GM12878 (cell line): ENCODE measurements at places on chromosomes 6 and 20. TPM values are rescaled to one million over a fixed set of nuclear protein-coding genes. Genes with fewer than 3 reads are reported as not detected.

- DNase-seq: no peak
Observed at GRCh38 chr6:3358413-3359100, 98.3 kb downstream of the SLC22A23 start.

The SLC22A16 gene
- total RNA-seq: not detected in 2 replicates

The HCK gene
- 20.1 and 21.0 TPM in 2 replicates for total RNA-seq

The PAX1 gene
- not detected in 2 replicates for total RNA-seq

DNA sequence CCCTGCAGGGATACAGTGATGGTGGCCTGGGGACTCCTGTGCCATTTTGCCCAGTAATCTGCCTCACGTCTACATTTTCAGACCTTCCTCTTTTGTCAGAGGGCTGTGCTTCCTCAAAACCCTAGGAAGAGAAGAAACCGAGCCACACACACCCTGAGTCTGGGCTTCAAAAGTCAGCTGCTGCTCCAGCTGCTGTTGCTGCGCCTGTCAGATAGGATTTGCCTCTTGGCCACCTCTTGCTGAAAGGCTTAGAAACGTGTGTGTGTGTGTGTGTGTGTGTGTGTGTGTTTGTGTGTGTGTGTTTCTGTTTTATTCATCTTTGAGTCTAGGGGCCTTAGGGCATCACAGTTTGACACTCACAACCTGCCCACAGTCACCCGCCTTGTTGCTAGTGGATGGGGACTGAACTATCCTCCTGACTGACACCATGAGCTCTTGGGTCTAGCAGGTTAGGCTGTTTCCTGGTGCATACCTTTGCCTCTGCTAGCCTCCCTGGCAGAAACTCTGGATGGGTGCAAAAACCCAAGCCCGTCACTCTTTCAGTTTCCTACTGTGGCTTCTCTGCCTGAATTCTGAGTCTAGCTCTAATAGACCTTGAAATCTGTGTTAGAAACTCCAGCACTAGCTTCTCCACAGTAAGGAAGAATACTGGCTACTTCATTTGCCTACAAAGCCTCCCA is 94.9 kb upstream of the CEP85L start:
- no peak for DNase-seq

The ZKSCAN3 gene
- 3.9 and 4.3 TPM in 2 replicates for total RNA-seq

The CDH22 gene
- not detected in 2 replicates for total RNA-seq

- no peak for DNase-seq
Observed at GRCh38 chr6:151009576-151009975, 144.1 kb downstream of the MTHFD1L start.

- no peak for DNase-seq
Observed at GRCh38 chr6:134312038-134312660, 5.8 kb downstream of the SGK1 start.
